ENCODE measurements at places on chromosomes 4 and X.

DNA sequence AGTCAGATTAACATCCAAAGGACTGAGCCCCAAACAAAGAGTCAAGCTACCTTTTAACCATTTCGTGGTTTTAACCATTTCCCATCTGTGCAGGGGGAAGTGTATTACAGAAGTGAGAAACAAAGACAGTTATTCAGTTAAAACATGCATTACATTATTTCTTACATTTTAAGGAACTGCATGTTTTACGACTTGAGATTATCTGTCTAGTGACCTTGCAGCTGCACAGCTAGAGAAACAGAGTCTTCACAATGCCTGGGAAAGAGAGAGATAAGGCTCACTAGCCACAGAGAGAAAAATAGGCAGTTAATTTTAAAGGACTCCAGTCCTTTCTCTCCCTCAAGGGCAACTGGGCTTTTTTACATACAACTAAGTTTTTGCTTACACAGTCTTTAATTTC lies 48.7 kb upstream of the KLHL4 start:
- no peak for DNase-seq

- DNase-seq = no peak
Observed at GRCh38 chr4:73776321-73776729, 36.0 kb downstream of the CXCL8 start.

GRCh38 chr4:83932750-83933391 lies 397.0 kb downstream of the GPAT3 start:
- no peak for DNase-seq

- DNase-seq = no peak
Observed at GRCh38 chrX:11380187-11380844, 87.1 kb downstream of the AMELX start.

DNA sequence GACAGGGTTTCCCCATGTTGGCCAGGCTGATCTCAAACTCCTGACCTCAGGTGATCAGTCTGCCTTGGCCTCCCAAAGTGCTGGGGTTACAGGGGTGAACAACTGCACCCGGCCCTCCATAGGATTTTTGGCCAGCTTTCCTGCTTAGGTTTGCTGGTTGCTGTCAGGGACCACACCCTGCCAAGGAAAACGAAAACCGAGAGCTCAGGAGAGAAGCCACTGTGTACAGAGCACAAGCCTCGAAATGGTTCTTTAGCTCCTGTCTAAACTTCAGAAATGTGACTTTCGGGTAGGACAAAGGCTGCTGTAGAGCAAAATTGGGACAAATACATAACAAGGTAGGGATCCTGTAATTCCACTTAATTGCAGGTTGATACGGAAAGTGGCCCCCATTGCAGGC lies 146.3 kb upstream of the ATP6AP2 start:
- no peak for DNase-seq
